ENCODE measurements at places on chromosomes 11 and 22.

- H3K4me1 ChIP-seq = no peaks in the 10 kb centered on the region
- no peak overlapping the region for H3K27ac ChIP-seq
- DNase-seq = no peak
- no peaks in the 10 kb centered on the region for H3K27me3 ChIP-seq
- no peaks in the 10 kb centered on the region for H3K36me3 ChIP-seq
Measured at GRCh38 chr11:15141381-15141780, 26.7 kb downstream of the INSC start.

- H3K4me3 ChIP-seq = no peak overlapping the region
- H3K36me3 ChIP-seq = no peaks in the 10 kb centered on the region
- no peaks in the 10 kb centered on the region for H3K27me3 ChIP-seq
Measured at GRCh38 chr11:16040151-16040550, 316.2 kb downstream of the SOX6 start.

DNA sequence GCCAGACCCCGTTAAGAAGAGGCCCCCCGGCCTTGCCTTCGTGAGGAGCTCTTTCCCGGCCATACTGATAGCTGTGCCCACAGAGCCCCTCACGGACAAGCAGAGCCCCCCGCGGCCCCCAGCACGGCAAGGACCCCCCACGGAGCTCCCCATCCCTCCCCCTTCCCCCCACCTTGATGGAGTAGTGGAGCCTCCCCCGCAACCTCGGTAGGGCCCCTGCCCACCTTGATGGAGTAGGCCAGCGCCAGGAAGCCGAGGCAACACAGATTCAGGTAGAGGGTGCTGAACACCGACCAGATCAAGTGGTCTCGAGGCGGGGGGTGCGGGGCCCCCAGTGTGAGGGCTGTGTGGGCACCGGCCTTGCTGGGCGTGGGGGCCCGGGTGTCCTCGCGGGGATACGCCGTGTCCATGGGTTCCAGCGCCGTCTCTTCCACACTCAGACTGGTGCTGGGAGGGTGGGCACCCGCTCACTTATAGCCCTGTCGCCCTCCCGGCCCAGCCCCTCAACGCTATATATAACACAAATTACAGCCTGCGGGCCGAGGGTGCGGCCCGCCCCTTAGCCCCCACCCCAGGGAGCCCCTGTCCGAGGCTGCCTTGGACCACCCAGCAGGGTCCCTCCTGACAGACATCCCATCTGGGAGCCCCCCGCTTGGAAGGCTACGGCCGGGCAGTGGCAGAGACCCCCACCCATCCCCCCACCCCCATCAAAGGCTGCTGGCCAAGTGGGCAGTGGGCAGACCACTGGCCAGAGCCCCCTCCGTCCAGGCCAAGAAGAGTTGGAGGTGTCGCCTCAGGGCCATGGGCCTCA is at the start of gene IFITM5:
TSS of gene IFITM5 (minus strand) at position 446 of the 811 bp plus-strand sequence. CDS start at position 410, 36 bp downstream.
- H3K4me1 ChIP-seq = peaks cover 12% of the 10 kb centered on the region
- H3K4me3 ChIP-seq = no peak within 1 kb of the TSS
- DNase-seq = no peak
- peaks cover 4% of the 10 kb centered on the region for H3K27me3 ChIP-seq
- peaks cover 12% of the 10 kb centered on the region for H3K36me3 ChIP-seq

GRCh38 chr11:70424765-70425344 is 26.5 kb downstream of the CTTN start:
- peak overlapping the region; percentile 82 for H3K27ac ChIP-seq
- peak overlapping the region; percentile 17 for H3K4me3 ChIP-seq
- H3K27me3 ChIP-seq = peaks cover 79% of the 10 kb centered on the region
- H3K4me1 ChIP-seq = peaks cover 19% of the 10 kb centered on the region
- H3K36me3 ChIP-seq = peaks cover 2% of the 10 kb centered on the region
- DNase-seq = no peak

DNA sequence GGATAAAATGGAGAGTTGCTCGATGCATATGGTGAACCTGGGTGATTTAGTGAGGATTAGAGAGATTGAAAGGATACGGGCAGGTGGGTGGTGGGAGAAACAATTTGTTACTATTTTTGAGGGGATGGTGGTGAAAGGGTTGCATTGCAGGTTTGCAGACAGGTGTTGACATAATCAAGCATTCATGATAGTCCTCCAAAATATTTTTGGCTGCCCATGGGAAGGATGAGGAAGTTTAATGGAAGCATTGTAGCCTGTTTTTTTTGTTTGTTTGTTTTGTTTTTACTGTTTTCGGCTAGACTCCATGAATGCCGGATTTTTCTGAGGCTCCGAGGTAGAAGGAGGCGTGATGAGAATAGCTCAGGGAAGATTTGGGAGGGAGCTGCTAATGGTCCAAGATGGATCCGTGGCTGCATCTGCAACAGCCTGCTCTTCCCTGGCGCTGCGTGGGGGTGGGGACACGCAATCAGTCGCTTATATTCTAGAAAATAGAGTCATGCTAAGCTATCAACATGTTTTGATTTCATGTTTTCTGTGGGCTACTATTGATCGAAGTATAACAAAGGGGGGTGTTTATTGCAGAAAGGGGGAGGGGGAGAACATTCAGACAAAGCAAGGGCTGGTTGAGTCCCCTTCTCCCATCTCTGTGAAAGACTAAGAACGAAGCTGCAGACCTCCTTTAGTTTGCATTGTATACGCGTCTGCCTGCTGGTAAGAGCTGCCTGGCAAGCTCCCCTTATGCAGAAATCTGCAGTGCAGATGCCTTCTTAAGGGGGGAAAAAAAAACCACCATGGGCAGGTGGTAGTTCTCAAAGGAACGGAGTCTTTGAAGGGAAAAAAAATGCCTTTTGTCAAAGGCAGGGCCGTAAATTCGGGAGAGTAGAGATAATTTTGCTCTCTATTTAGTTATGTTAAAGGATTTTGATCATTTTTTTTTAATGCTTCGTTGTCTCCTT is 1.0 kb downstream of the RTN3 start:
- peaks cover 11% of the 10 kb centered on the region for H3K36me3 ChIP-seq
- DNase-seq = no peak
- H3K27me3 ChIP-seq = no peaks in the 10 kb centered on the region
- peak overlapping the region; percentile 88 for H3K4me3 ChIP-seq
- H3K27ac ChIP-seq = peak overlapping the region; percentile 59

DNA sequence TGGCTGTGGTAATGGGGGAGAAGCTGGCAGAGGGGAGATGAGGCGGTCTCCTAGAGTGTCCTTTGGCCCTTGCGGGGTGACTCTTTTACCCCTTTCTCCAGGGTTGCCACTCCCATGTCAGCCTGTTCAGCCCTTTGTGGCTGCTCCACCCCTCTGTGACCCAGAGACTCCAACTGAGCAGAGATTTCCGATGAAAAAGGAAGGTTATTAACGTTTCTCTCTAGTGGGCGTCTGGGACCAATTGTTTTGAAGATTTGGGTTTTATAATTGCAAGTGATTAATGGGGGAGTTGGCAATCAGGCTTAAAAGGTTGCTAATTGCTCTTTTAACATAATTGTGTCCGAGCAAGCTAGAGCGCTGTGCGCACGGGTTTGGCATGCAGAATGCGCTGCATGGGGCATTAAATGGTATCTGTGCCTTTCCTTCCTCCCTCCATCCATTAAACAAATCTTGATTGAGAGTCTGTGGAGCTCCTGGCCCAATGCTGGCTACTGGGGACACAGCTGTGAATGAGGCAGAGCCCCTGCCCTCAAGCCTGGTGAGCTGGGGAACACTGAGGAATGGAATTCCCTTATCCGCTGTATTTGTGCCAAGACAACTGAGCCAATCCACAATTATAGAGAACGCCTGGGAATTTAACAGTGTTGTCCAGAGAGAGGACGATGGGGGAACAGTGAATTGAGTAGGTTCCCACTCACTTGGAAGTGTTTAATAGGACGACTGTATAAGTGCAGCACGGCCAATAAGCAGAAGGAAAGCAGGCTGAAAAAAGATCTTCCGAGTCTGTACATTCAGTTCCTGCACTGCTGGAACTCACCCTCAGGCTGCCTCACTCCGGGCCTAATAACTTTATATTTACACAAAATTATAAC is 295.9 kb downstream of the MIAT start:
- no peaks in the 10 kb centered on the region for H3K36me3 ChIP-seq
- no peak for DNase-seq
- peaks cover 52% of the 10 kb centered on the region for H3K27me3 ChIP-seq
- no peak overlapping the region for H3K4me3 ChIP-seq
- H3K4me1 ChIP-seq = no peaks in the 10 kb centered on the region

DNA sequence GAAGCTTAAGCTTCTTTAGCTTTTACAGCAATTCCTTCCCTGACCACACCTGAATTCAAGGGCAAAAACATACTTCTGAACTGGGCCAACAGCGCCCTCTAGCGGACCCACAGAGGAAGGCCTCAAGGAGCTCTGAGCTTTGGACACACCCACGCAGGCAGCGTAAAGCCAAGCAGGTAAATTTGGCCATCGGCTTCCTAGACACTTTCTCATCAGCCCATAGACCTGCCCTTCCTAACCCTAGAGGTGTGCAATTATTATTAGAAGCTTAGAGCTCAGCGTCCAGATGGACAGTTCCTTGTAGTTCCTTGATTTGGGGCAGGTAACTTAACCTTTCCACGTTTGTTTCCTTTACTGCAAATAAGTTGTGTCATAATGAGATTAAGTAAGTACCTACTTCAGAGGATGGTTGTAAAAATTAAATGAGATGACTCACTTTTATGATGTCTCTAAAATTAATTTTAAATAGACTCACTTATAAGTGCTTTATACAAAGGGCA is 25.7 kb upstream of the HMGXB4 start:
- no peaks in the 10 kb centered on the region for H3K36me3 ChIP-seq
- no peak overlapping the region for H3K4me3 ChIP-seq
- no peak overlapping the region for H3K27ac ChIP-seq
- H3K4me1 ChIP-seq = peaks cover 5% of the 10 kb centered on the region
- H3K27me3 ChIP-seq = peaks cover 47% of the 10 kb centered on the region
- peak; percentile 59 for DNase-seq

DNA sequence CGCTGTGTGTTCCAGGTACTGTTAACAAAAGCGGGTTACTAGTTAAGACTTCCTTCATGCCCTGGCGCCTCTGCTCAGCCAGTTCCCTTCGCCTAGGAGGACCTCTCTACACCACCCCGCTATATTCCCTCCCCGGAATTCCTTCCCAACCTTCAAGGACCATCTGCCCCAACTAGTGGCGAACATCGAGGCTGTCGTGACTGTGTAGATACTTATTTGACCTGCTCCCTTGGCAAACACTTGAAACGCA is 450 bp upstream of the BCL2L13 start:
- DNase-seq = no peak
- H3K4me1 ChIP-seq = peaks cover 15% of the 10 kb centered on the region
- no peaks in the 10 kb centered on the region for H3K27me3 ChIP-seq
- peaks cover 30% of the 10 kb centered on the region for H3K36me3 ChIP-seq
- H3K27ac ChIP-seq = peak overlapping the region; percentile 99

GRCh38 chr11:7575841-7576725 is 62.3 kb downstream of the PPFIBP2 start:
- H3K27ac ChIP-seq = peak overlapping the region; percentile 8
- H3K36me3 ChIP-seq = no peaks in the 10 kb centered on the region

DNA sequence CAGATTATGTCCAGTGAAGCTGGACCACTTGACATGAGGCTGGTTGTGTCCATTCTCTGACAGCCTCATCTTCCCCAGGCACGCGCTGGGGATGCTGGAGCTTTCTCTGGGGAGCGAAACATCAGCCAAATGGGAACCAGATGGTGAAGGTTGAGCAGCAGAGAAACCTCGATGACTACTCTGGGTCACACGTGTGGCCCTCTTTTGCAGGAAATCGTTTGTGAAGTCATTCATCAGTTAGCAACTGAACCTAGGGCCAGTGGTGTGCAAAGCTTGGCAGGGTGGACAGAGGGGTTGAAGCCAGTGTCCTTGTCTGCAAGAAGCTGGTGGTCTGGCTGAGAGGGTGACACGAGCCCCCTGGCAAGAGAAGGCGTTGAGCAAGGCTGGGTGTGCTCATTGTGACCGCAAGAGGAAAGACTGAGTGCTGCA is 109.8 kb downstream of the ZBTB16 start:
- peak overlapping the region; percentile 74 for H3K4me3 ChIP-seq
- DNase-seq = no peak
- peaks cover 24% of the 10 kb centered on the region for H3K36me3 ChIP-seq
- H3K27me3 ChIP-seq = no peaks in the 10 kb centered on the region
- H3K4me1 ChIP-seq = peaks cover 82% of the 10 kb centered on the region
- H3K27ac ChIP-seq = peak overlapping the region; percentile 52

DNA sequence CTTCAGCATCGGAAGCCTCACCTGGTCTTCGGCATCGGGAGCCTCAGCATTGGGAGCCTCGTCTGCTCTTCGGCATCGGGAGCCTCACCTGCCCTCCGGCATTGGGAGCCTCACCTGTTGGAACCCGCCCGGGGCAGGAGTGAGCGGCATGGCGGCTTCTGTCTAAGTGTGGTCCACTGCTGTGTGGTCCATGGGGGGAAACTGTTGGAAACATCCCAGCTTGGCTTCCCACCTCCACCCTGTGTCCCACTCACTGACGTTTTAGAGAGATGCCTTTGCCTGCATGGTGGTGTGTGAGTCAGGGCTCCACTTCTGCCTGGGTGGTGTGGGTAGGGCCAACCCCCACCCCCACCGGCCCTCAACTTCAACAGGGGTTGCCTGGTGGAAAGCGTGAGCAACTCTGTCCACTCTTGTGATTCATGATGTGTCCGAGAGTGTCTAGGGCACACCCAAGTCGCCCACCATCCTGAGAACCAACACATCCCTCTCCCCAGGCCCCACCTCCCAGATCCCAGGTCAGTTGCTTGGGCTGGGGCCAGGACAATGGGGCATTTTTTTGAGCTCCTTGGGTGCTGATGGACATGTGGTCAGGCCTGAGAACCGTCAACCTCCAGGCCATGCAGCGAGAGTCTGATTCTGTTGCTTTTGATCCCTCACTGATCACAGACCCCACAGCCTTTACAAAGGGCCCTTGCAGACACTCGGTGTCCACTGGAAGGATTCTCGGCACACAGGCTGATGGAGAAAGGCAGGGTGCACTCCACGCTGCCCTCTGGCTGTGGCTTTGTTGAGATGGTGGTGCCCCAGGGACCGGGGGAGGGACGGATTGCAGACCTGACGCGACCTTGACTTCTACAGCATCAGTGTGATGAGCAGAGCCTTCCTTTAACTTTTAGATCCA is 406.7 kb downstream of the TBC1D22A start:
- H3K36me3 ChIP-seq = peaks cover 13% of the 10 kb centered on the region
- DNase-seq = no peak
- no peak overlapping the region for H3K27ac ChIP-seq
- no peaks in the 10 kb centered on the region for H3K27me3 ChIP-seq
- H3K4me1 ChIP-seq = peaks cover 4% of the 10 kb centered on the region

DNA sequence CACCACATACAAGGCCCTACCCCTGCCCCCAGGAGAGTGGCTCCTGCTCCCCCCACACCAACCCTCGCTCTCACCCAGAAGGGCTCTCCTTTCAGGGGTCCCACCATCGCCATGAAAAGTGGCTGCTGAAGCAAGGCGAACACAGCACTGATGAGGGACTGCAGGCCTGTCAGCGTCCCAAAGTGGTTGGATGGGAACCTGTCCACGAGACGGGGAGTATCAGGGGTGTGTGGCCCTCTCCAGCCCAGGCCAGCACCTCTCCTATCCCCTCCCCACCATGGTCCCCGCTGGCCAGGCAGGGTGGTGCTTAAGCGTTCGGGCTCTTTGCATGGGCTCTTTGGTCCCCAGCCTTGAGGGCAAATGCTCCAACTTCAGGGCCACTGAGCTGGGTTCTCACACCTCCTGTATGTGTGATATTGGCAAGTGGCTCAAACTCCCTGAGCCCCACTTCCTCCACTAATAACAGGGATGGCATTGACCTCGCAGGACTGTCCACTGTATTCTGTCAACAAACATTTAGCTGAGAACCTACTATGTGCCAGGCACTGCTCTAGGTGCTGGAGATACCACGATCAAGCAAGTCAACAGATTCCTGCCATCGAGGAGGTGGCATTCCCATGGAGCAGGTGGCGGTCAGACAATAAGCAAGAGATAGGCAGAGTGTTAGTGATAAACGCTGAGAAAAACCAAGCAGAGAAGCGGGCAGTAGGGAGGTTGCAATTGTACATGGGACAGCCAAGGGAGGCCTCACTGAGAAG is 26.9 kb downstream of the RTN4RL2 start:
- H3K4me3 ChIP-seq = no peak overlapping the region
- DNase-seq = no peak
- H3K27me3 ChIP-seq = no peaks in the 10 kb centered on the region
- H3K27ac ChIP-seq = no peak overlapping the region

Data from effector memory CD8-positive, alpha-beta T cell (primary cell).